ENCODE measurements at places on chromosomes 7 and 10. TPM values are rescaled to one million over a fixed set of nuclear protein-coding genes. Genes with fewer than 3 reads are reported as not detected.

Gene SYT15
- 0.81 TPM for polyA plus RNA-seq

Gene TLX1
- not detected for polyA plus RNA-seq

Gene OR6V1
- 1.2 TPM for polyA plus RNA-seq

Gene PNLIPRP3
- not detected for polyA plus RNA-seq

Gene CNPY1
- polyA plus RNA-seq: 3.8 TPM

Gene PALD1
- not detected for polyA plus RNA-seq

Gene LMTK2
- polyA plus RNA-seq: 9.5 TPM

Gene FOXP2
- polyA plus RNA-seq: 24.4 TPM

Gene EN2
- polyA plus RNA-seq: 6.1 TPM

Gene LDB1
- polyA plus RNA-seq: 0.63 TPM

Gene NAT16
- polyA plus RNA-seq: not detected

Gene EIF5AL1
- 0.92 TPM for polyA plus RNA-seq

Gene PRR15
- not detected for polyA plus RNA-seq

Gene CUZD1
- polyA plus RNA-seq: not detected

Gene NRP1
- not detected for polyA plus RNA-seq

Gene ZNF485
- 2.7 TPM for polyA plus RNA-seq

Gene LRRC17
- 0.63 TPM for polyA plus RNA-seq

Gene PRXL2A
- 77.3 TPM for polyA plus RNA-seq
